ENCODE measurements at places on chromosomes 3 and 15. TPM values are rescaled to one million over a fixed set of nuclear protein-coding genes. Genes with fewer than 3 reads are reported as not detected.
A peak's percentile ranks its signal among the peaks of the same experiment; 100 is the strongest.

Gene FRMD5
- total RNA-seq = not detected

Gene PRICKLE2
- total RNA-seq = 3.4 TPM

Gene SNX4
- total RNA-seq = 39.5 TPM

Gene MELTF
- 5.9 TPM for total RNA-seq

Gene AP2M1
- total RNA-seq = 209 TPM

Gene C3orf85
- total RNA-seq = not detected

Gene SNX22
- not detected for total RNA-seq

Gene FBXL2
- 2.1 TPM for total RNA-seq

DNA sequence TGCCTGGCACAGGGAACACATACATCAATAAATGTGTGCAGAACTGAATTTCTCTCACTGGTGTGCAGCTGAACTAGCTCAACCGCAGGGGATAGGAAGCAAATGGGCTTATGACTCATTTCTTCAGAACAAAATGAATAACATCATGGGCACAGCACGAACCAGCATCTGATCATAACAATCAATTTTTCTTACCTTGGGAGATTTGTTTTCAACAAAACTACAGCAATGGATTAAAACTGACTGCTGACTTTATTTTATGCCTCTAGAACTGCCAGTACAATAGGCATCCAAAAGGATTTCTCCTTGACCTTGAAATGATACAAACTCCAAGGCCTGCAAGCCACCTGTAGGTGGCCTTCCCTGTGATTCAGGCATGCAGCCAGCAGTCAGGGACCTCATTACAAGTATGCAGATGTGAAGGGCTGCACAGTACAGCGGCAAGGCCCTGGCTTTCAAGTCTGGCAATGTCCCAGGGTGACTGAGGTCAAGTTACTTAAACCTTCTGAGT, 26.1 kb downstream of the TAMM41 start:
- peaks cover 13% of the 10 kb centered on the region for H3K36me3 ChIP-seq
- H3K27me3 ChIP-seq = no peaks in the 10 kb centered on the region
- peak overlapping the region; percentile 6 for H3K27ac ChIP-seq
- no peak overlapping the region for H3K4me3 ChIP-seq
- no peak for DNase-seq

DNA sequence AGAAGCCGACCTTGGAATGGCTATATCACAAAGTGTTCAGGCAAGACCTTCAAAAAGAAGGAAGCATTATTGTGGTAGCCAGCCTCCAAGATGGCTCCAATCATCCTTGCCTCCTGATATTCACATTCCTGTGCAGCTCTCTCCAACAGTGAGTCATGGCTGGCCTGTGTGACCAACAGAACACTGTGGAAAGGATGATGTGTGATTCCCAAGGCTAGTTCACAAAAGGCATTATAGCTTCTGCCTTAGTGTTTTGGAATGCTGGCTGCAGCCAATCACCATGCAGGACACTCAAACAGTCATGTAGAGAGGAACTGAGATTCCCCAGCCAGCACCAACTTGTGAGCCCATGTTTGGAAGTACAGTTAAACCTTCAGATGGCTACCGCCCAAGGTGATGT, 102.6 kb downstream of the EFL1 start:
- H3K27ac ChIP-seq = no peak overlapping the region
- no peak for DNase-seq
- peaks cover 83% of the 10 kb centered on the region for H3K36me3 ChIP-seq
- H3K4me3 ChIP-seq = no peak overlapping the region

DNA sequence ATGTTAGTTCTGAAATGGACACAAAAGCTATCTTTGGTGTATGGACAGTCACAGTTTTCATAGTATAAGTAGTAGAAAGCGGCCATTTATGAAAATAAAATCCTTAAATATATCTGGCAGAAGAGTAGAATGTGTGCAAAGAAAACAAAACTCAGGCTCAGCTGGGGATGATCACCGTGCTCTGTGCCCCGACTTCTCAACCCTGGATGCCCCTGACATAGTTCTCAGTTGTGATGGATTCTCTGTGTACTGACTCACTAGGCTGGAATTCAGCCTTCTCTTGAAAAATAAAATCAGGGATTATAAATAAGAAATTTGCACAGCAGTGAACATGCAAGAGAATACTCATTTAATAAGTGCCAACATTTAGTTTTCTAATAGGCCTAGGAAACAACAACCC, 925.1 kb upstream of the NR2F2 start:
- no peak for DNase-seq
- H3K4me3 ChIP-seq = no peak overlapping the region
- H3K27me3 ChIP-seq = no peaks in the 10 kb centered on the region

- no peaks in the 10 kb centered on the region for H3K4me1 ChIP-seq
- no peak overlapping the region for H3K27ac ChIP-seq
- H3K27me3 ChIP-seq = no peaks in the 10 kb centered on the region
- H3K4me3 ChIP-seq = no peak overlapping the region
- DNase-seq = no peak
- no peaks in the 10 kb centered on the region for H3K36me3 ChIP-seq
Observed at GRCh38 chr3:99357131-99357530, 281.3 kb upstream of the COL8A1 start.

GRCh38 chr3:127104586-127104985, 88.3 kb upstream of the PRR23E start:
- H3K4me1 ChIP-seq = no peaks in the 10 kb centered on the region
- H3K27ac ChIP-seq = no peak overlapping the region
- DNase-seq = no peak
- no peaks in the 10 kb centered on the region for H3K36me3 ChIP-seq

DNA sequence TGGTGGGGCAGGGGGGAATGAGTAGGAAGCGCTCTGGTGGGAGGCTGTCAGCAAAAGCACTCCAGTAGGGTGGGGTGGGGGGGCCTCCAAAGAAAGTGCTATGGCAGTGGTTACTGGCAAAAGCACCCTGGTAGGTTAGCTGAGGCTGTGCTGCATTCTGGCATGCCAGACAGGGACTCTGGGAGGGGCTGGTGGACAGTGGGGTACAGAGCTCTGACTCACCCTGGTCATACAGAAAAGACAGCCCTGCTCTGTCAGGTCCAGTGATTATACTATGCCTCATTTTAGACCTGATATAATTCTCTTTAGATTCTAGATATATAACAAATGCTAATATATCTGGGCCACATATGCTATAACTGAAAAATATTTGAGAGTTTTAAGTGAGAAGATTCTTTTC, 82.8 kb upstream of the CPNE4 start:
- H3K27me3 ChIP-seq = no peaks in the 10 kb centered on the region
- DNase-seq = no peak
- H3K27ac ChIP-seq = no peak overlapping the region
- H3K36me3 ChIP-seq = no peaks in the 10 kb centered on the region
- no peaks in the 10 kb centered on the region for H3K4me1 ChIP-seq
- H3K4me3 ChIP-seq = no peak overlapping the region

- H3K36me3 ChIP-seq = no peaks in the 10 kb centered on the region
- no peaks in the 10 kb centered on the region for H3K27me3 ChIP-seq
- H3K4me1 ChIP-seq = no peaks in the 10 kb centered on the region
Observed at GRCh38 chr15:100241572-100242482, 99.9 kb downstream of the ADAMTS17 start.

DNA sequence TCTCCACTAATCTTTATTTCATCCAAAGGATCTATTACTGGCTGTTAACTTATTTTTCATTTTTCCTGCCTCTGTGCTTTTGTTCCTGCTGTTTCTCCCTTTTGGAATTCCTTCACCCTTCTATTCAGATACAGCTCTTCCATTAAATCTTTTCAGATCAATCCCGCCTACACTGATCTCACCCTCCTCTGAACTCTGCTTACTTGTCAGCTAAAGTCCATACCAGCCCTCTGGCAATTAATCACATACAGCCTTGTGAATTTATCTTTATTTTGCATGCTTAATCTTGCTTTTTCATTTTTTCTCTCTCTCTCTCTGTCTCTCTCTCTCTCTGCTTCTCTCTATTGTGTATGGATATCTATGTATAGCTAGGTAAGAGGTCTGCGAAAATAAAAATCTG, 100.8 kb upstream of the UMPS start:
- no peak overlapping the region for H3K27ac ChIP-seq
- H3K4me3 ChIP-seq = no peak overlapping the region
- no peak for DNase-seq
- no peaks in the 10 kb centered on the region for H3K27me3 ChIP-seq

GRCh38 chr15:92906563-92907081, 6.5 kb downstream of the CHD2 start:
- no peaks in the 10 kb centered on the region for H3K27me3 ChIP-seq
- peak overlapping the region; percentile 100 for H3K27ac ChIP-seq
- peaks cover 54% of the 10 kb centered on the region for H3K4me1 ChIP-seq
- no peak overlapping the region for H3K4me3 ChIP-seq

- DNase-seq = no peak
- no peaks in the 10 kb centered on the region for H3K4me1 ChIP-seq
- no peaks in the 10 kb centered on the region for H3K27me3 ChIP-seq
- no peak overlapping the region for H3K4me3 ChIP-seq
- no peaks in the 10 kb centered on the region for H3K36me3 ChIP-seq
- H3K27ac ChIP-seq = no peak overlapping the region
Observed at GRCh38 chr3:9206287-9206686, 43.2 kb downstream of the SRGAP3 start.

DNA sequence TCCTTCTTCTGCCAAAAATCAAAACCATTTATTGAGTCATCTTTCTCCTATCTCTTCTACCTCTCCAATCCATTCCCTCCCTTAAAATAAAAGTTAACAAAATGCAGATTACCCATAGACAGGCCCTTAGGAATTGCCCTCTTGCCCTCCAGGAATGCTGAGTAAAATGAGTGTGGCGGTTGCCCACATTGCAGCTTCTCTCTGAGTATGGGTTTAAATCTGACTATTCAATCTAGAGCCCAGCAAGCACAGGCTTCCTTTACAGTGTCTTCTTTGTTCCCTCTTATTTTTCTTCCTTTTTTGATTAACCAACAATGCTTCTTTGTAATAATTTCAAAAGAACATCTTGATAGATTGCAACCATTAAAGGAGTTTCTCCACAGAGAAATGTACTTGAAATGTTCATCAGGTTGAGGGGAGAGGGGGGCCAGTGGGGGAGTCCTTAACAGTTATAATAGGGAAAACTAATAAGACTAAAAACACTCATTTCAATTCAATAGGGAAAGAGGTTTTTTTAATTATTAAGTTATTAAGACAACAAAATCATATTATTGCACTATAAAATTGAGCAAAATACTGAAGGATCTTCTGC, 135.3 kb upstream of the LMCD1 start:
- H3K4me3 ChIP-seq = no peak overlapping the region
- H3K4me1 ChIP-seq = no peaks in the 10 kb centered on the region
- H3K27me3 ChIP-seq = no peaks in the 10 kb centered on the region
- DNase-seq = no peak
- no peaks in the 10 kb centered on the region for H3K36me3 ChIP-seq

GRCh38 chr3:13322324-13322723, 97.8 kb downstream of the NUP210 start:
- H3K27me3 ChIP-seq = no peaks in the 10 kb centered on the region
- H3K27ac ChIP-seq = no peak overlapping the region
- no peak overlapping the region for H3K4me3 ChIP-seq
- no peak for DNase-seq
- H3K4me1 ChIP-seq = no peaks in the 10 kb centered on the region

- no peak overlapping the region for H3K4me3 ChIP-seq
- DNase-seq = no peak
- H3K36me3 ChIP-seq = no peaks in the 10 kb centered on the region
- no peaks in the 10 kb centered on the region for H3K4me1 ChIP-seq
- no peak overlapping the region for H3K27ac ChIP-seq
Observed at GRCh38 chr3:194888916-194889315, 203.2 kb downstream of the FAM43A start.

- no peaks in the 10 kb centered on the region for H3K4me1 ChIP-seq
- H3K27ac ChIP-seq = no peak overlapping the region
- H3K36me3 ChIP-seq = no peaks in the 10 kb centered on the region
- H3K27me3 ChIP-seq = no peaks in the 10 kb centered on the region
- no peak overlapping the region for H3K4me3 ChIP-seq
Observed at GRCh38 chr3:105759442-105760078, 109.3 kb downstream of the CBLB start.

DNA sequence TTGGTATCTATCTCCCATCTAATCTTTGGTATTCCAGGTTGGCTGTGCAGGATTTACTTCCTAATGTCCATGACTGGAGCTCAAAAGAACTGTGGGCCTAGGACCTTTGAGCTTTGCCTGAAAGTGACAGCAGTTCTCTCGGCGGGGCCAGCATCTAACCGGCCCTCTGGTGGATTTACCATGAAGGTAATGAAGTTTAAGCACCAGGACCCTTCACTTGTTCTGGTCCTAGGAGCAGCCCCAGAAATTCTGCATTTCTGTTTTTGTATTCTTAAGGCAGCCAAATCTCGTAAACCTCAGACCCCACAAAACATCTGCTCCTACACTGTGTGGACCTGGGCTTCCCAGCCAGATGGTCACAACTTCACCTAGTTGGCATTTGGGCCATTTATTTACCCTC, 13.0 kb downstream of the CALML4 start:
- no peaks in the 10 kb centered on the region for H3K27me3 ChIP-seq
- H3K36me3 ChIP-seq = no peaks in the 10 kb centered on the region
- H3K4me3 ChIP-seq = no peak overlapping the region
- H3K4me1 ChIP-seq = peaks cover 12% of the 10 kb centered on the region
- H3K27ac ChIP-seq = no peak overlapping the region

DNA sequence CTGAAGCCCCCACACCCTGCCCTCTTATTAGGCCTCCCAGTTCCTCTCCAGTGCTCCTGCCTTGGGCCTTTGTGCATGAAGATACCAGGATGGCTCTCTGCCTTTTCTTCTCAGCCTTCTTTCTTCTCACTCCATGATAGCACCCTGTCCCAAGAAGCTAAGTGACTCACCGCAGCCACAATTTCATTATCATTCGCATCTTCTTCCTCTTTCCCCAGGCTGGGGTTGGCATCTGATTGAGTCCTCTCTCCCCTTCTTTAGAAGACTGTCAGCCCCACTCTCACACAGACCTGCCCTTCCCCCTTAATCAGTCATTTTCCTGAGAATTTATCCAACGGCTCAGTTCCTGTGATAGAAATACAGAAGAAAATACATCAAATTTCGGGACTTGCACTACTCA, 102.0 kb downstream of the STAC start:
- H3K27ac ChIP-seq = no peak overlapping the region
- H3K4me3 ChIP-seq = no peak overlapping the region
- no peak for DNase-seq
- H3K36me3 ChIP-seq = no peaks in the 10 kb centered on the region
- H3K4me1 ChIP-seq = no peaks in the 10 kb centered on the region

GRCh38 chr3:82461049-82461889, 699.8 kb upstream of the GBE1 start:
- H3K4me3 ChIP-seq = no peak overlapping the region
- H3K27ac ChIP-seq = no peak overlapping the region
- DNase-seq = no peak
- H3K36me3 ChIP-seq = no peaks in the 10 kb centered on the region
- peaks cover 4% of the 10 kb centered on the region for H3K4me1 ChIP-seq

- H3K36me3 ChIP-seq = no peaks in the 10 kb centered on the region
- H3K27ac ChIP-seq = no peak overlapping the region
- H3K4me3 ChIP-seq = no peak overlapping the region
- no peak for DNase-seq
- H3K27me3 ChIP-seq = no peaks in the 10 kb centered on the region
Observed at GRCh38 chr3:63076357-63076756, 201.1 kb upstream of the CADPS start.
